Putamen (tissue), 1 donor: ENCODE measurements at places on chromosomes 6 and 20.

DNA sequence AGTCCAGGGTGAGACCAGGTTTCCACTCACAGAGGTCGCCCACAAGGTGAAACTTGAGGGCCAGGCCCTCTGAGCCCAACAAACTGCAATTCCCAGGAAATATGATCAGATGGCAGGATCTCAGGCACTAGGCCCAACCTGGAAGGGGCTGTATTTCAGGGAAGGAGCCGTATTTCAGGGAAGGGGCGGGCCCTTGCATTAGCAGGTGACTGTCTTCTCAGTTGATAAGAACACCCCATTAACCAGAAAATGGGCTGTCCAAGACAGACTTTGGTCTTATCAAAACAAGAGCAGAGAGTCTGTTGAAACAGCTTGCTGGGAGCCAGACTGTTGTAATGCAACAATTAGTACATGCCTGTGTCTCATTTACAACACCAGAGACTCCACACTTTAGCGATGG is 10.9 kb upstream of the BNIP5 start:
- DNase-seq, result no peak

DNA sequence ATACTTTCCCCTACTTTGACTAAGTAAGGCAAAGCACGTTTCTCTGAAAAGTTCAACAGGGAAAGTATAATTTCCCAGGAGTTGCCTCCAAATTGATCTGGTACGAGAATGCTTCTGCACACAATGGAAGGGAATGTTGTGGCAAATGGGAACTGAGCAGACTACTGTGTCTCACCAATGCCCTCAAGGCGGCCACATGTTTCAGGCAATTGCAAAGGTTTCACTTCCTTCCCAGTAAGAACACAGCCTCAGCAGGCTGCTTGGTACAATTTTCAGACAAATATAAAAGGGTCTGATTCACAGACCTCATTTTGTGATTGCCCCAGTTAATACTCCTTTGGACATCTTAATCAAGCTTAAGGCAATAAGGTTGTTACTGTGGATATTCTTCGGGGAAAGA is 71.2 kb downstream of the KIAA0319 start:
- DNase-seq, result no peak

GRCh38 chr6:129251669-129252376 is 368.9 kb downstream of the LAMA2 start:
- peak; percentile 69 for DNase-seq

- no peak for DNase-seq
Observed at GRCh38 chr6:8335381-8335780, 100.0 kb downstream of the SLC35B3 start.

DNA sequence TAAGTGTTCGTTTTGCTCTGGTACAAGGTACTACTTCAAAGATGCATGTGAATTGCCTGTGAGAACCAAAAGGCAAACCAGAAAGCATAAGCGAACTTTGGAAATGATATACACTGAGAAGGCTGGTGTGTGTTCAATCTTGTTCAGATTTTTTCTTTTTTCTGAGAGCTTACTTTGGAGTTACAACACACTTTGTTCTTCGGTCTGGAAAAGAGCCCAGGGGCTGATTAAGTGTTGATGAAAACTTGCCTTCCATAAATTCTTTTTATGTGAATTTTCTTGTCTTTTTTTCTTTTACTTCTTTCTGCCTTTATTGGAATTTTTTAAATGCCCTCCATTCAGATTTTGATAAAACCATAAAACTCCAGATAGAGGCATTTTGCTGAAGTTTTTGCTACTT is 395.1 kb upstream of the SASH1 start:
- no peak for DNase-seq

DNA sequence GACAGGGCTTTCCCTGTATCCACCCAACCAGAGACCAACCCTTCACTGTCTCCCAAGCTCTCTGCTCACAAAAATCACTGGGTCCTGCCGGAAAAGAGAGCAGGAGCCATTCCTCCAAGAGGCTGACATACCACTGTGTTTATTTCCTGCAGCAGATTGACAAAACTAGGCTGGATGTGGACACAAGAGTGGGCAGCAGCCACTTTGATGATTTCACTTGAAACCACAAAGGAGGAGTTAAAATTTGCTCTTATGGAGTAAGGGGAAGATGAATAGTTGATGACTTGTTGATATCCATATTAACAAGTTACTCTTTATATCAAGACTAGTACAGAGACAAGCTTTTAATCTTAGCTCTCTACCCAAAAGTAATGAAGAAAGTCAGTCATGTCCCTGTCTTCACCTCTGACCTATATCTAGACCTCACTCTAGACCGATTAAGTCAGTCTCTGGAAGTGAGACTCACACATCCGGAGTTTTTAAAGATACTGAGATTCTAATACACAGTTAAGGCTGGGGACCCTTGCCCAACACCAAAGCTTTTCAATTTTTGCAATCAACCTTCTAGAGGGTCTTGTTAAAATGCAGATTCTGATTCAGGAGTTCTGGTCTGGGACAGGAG is 73.8 kb downstream of the SCML4 start:
- no peak for DNase-seq

- DNase-seq, result peak; percentile 58
Observed at GRCh38 chr20:41095110-41095969, 42.0 kb upstream of the PLCG1 start.

- no peak for DNase-seq
Observed at GRCh38 chr20:25476106-25477013, 68.9 kb downstream of the GINS1 start.

GRCh38 chr6:107691062-107691751 is 132.9 kb downstream of the SCML4 start:
- DNase-seq, result no peak

- no peak for DNase-seq
Observed at GRCh38 chr6:8057263-8057662, 6.9 kb downstream of the BLOC1S5 start.

DNA sequence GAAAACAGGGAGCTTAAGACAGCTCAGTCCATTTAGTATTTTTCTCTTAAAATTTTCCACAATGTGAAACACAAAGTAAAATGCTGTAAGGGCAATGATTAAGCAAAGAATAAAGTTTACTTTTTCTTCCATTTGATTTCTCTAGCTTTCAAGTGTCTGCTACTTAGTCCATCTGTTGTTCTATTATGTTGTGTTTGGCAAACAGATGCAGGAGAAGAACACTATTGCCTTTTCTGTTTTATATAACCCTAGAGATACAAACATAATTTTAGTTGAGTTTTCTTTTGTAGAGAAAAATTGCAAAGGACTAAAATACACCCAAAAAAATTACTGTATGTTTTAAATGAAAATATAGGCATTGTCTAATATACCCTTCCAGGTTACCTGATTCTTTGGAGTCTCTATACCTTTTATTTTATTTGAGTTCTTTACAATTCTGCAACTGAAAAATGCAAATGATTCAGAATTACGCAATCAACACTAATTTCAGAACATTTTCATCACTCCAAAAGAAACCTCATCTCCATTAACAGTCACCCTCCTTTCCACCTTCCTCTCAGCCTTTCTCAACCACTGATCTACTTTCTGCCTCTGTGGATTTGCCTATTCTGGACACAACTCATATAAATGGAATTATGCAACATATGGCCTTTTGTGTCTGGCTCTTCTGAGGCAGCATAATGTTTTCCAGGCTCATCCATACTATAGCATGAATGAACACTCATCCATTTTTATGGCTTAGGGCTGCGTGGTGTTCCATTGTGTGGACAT is 96.9 kb downstream of the MKKS start:
- DNase-seq, result no peak

- DNase-seq, result peak; percentile 89
Observed at GRCh38 chr6:29653452-29654038, 3.3 kb upstream of the MOG start.

- no peak for DNase-seq
Observed at GRCh38 chr20:24972341-24972740, 20.2 kb downstream of the APMAP start.

DNA sequence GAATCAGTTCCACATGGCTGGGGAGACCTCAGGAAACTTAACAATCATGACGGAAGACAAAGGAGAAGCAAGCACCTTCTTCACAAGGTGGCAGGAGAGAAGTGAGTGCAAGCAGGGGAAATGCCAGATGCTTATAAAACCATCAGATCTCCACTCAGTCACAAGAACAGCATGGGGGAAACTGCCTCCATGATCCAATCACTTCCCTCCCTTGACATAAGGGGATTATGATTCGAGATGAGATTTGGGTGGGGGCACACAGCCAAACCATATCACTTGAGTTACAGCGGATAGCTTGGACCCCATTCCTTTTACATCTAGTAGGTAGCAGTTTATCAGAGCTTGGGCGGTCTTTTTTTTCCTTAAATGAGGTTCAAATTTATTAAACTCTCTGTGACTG is 19.1 kb downstream of the AFDN start:
- no peak for DNase-seq

DNA sequence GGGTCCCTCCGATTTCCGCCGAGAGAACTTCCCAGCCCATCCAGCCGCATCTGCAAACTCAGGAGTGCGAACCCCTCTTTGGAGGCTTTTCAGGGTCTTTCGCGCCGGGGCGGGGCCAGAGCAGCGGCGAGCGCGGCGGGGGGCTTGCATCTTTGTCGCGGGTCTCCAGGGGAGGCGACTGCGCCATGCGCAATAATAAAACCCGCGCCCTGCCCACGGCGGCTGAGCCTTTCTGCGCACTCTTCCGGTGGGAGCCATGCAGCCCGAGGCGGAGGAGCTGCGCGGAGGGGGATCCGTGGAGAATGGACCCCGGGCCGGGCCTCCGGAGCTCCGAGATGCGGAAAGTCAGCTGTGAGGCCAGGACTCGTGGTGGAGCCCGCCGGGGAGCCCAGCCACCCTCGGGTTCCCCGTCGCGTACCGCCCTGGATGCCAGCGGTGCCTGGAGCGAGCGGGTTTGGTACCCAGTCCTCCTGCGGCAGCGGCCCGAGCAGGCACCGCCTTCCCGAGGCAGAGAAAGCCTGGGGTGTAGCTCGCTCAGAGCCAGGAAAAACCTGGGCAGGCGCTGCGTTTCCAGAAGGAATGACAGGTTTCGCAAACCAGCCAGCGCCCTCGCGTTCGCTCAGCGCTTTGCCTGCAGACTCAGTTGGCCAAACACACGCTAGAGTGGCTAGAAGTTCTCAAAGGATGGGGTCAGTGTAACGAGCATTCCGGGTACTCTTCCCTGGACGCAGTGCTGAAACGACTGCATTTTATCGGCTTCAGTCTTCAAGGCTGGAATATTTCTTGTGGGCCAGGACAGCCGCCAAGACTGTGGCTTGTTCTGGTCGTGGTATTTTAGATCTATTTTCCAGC is 1.2 kb downstream of the AKAP12 start:
- peak; percentile 61 for DNase-seq

DNA sequence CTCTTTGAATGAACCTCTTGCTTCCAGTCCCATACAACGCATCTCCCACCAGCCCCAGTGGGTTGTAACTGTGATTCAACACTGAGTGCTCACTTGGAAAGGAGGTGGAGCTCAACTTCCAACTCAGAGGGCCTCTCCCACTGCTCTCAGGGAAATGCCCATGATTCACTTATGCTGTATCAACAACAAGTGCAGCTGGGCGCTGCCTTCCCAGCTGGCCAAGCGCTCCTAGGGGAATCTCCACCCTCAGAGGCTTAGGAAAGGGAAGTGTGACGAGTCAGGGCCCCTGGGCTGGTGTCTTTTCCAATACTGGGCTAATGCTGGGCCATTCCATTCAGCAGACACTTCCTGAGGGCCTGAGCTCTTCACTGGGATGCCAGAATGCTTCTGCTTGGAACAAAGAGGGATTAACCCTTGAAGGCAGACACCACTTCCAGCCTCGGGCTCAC is 8.1 kb upstream of the OCSTAMP start:
- DNase-seq, result no peak

GRCh38 chr6:28280595-28281287 is 631 bp upstream of the PGBD1 start:
- DNase-seq, result no peak

- no peak for DNase-seq
Observed at GRCh38 chr20:56779452-56780143, 150.5 kb downstream of the TFAP2C start.

DNA sequence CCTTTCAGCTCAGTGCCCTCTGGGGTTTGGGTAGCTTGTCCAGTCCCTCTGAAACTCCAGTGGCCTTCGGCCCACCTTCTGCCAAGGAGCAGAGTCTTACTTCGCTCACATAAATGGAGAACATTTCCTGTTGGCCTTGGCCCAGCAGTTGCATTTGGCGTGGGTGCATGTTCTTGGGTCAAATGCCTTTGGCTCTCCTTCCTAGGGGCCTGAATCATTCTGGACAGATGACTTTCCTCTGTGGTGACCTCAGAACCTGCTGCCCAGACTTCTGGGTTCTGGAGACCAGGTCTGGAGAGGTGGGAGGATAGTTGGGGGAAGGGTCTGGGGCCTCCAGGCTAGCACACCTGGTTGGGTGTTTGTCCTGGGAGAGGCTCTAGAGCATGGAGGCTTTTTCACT is 29.3 kb downstream of the BCAS4 start:
- no peak for DNase-seq

GRCh38 chr20:35582131-35582530 is 33.5 kb upstream of the SPAG4 start:
- DNase-seq, result no peak

- DNase-seq, result no peak
Observed at GRCh38 chr20:4216142-4216735, 200.9 kb upstream of the RNF24 start.

GRCh38 chr20:52446421-52447224 is 255.0 kb upstream of the ZFP64 start:
- no peak for DNase-seq

DNA sequence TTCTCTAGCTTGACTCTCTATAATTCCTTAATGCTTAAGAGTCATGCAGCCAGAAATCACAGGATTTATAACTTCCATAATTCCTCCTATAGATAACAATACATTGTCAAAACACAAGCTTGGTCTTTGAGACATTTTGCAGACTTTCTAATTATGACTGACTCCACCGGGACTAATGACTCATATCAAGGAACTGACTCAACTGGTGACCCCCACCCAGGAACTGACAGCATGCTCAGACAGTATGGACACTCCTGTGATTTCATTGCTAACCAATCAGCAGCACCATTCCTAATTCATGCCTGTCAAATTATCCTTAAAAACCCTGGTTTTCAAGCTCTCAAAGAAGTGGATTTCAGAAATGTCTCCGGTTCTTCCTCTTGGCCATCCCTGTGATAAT is 670.5 kb upstream of the IMPG1 start:
- no peak for DNase-seq

GRCh38 chr6:124055963-124056362 is 252.3 kb downstream of the NKAIN2 start:
- no peak for DNase-seq

DNA sequence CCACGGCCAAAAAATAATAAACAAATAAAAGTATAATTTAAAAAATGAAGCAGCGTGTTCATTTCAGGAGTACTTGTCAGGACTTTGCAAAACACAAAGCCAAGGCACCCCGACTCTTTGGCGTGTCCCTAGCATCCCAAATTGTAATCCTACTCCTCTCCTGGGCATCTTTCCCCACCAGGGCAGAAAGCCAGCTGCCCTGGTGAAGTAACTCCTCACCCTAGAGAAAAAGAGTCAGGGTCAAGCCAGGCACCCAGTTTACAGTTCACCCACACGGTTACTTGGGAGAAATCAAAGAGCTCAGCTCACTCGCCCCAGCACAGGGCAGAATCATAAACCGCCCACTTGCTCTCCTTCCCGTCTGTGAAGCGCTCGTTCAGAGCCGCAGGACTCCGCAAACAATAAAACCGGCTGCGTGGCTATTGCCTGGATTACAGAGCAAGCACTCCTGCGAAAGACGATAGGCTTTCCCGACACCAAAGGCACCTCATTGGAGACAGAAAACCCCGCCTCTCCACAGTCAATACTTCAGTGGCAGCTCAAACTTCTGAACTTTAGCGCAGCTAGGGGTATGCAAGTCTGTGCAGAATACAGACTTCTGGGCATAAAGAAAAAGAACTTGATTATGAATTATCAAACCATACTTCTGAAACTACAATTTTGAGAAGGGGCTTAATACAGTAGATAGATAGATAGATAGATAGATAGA is 73.0 kb upstream of the NHSL1 start:
- peak; percentile 22 for DNase-seq
